ENCODE measurements at places on chromosomes 7 and 10. TPM values are rescaled to one million over a fixed set of nuclear protein-coding genes. Genes with fewer than 3 reads are reported as not detected.

DNA sequence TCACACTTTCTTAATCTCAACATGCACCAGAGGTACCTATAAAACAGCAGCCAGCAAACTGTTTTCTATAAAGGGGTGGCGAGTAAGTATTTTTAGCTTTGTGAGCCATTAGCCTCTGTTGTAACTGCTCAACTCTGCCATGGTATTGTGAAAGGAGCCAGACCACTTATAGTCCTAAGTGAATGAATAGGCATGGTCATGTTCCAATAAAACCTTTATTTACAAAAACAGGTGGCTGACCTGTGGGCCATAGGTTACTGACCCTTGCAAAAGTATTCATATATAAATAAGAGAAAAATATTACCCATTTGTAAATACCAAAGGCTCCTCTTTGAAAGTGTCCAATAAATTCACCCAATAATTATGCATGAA lies 50.3 kb downstream of the ICA1 start:
- DNase-seq = no peak
- peaks cover 3% of the 10 kb centered on the region for H3K27me3 ChIP-seq
- no peak overlapping the region for H3K27ac ChIP-seq
- H3K4me1 ChIP-seq = peaks cover 5% of the 10 kb centered on the region

- no peak for DNase-seq
- H3K4me3 ChIP-seq = no peak overlapping the region
- peaks cover under 1% of the 10 kb centered on the region for H3K4me1 ChIP-seq
- peaks cover 9% of the 10 kb centered on the region for H3K27me3 ChIP-seq
- no peaks in the 10 kb centered on the region for H3K36me3 ChIP-seq
These were observed 19.9 kb downstream of the TMEM176B start for GRCh38 chr7:150780292-150780691.

- no peak overlapping the region for H3K27ac ChIP-seq
- no peak for DNase-seq
- H3K36me3 ChIP-seq = no peaks in the 10 kb centered on the region
- no peaks in the 10 kb centered on the region for H3K4me1 ChIP-seq
- H3K4me3 ChIP-seq = no peak overlapping the region
These were observed 77.0 kb downstream of the MAGI2 start for GRCh38 chr7:79376299-79377025.

DNA sequence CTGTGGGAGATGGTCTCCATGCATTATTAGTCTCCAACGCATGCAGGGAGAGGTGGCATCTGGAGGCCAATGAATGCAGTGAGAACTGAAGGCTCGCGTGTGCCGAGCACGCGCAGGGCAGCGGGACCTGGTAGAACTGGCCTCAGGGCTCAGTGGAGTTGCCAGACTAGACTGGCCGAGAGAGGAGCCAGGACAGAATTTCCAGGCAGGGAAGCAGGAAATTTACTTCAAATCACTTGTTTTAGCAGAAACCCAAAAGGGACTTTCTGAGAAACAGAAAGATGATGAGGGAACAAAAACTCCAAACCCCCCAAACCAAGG lies 311.0 kb upstream of the IMMP2L start:
- peaks cover 13% of the 10 kb centered on the region for H3K27me3 ChIP-seq
- H3K4me3 ChIP-seq = no peak overlapping the region
- H3K4me1 ChIP-seq = no peaks in the 10 kb centered on the region
- DNase-seq = no peak
- H3K36me3 ChIP-seq = no peaks in the 10 kb centered on the region
- H3K27ac ChIP-seq = no peak overlapping the region

DNA sequence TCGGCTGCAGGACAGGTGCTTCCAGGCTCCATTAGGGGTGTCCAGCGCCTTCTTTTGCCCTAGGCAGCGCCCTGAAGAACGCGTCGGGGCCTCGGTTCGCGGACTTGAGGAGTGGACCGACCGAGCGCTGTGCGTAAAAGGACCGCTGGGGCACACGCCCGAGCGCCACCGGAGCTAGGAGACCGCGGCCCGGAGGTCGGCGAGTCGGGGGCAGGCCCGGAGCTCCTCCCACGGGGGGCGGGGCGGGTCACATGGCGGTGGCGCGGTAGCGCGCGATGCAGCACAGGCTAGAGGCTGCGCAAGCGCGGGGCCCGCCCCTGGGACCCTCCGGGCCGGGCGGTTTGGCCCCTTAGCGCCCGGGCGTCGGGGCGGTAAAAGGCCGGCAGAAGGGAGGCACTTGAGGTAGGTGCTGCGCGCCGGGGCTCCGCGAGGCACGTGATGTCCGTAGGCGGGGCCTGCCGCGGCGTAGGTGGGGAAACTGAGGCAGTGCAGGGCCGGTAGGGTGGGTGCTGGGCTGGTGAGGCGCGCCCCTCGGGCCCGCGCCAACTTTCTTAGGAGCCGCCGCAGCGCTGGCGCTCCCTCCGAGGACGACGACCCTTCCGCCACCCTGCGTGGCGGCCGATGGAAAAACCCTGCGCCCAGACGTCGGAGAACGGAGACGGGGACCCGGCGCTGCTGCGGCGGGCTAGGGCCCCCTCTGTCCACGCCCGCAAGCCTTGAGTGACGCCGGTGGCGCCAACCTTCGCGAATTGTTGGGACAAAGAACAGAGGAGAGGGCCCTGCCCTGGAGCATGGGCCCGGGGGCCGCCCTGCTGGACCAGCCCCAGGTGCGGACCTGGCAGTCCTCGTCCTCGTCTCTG lies at the start of gene PRXL2A:
TSS of gene PRXL2A (plus strand) at position 310 of the 860 bp plus-strand sequence. CDS start 11,917 bp downstream, outside the sequence.
- H3K27me3 ChIP-seq = peaks cover 6% of the 10 kb centered on the region
- peak within 1 kb of the TSS; percentile 98 for H3K27ac ChIP-seq
- H3K4me3 ChIP-seq = peak within 1 kb of the TSS; percentile 99
- H3K4me1 ChIP-seq = peaks cover 49% of the 10 kb centered on the region
- H3K36me3 ChIP-seq = no peaks in the 10 kb centered on the region

DNA sequence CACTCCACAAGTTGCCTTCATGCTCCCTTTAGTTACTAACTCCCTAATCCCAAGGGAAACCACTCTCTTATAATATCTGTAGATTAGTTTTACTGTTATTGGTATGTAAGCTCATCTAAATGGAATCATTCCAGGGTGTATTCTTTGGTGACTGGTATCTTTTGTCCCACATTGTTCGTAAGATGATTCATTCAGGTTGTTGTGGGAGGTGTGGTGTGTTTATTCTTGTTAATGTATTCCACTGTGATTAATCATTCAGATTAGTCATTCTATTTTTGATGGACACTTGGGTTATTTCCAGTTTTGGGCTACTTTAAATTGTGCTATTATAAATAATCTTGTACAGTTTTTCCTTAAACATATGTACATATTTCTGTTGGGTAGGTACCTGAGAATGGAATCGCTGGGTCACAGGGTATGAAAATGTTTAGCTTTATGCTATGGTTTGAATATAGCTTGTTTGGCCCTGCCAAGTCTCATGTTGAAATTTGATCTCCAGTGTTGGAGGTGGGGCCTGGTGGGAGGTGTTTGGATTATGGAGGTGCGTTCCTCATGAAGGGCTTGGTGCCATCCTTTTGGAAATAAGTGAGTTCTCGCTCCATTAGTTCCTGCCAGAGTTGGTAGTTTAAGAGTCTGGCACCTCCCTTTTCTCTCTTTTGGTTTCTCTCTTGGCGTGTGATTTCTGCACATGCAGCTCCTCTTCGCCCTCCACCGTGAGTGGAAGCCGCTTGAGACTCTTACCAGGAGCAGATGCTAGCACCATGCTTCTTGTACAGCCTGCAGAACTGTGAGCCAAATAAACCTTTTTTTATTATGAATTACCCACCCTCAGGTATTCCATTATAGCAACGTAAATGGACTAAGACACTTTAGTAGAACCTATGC lies 13.8 kb downstream of the BTRC start:
- peak overlapping the region; percentile 26 for H3K27ac ChIP-seq
- DNase-seq = peak; percentile 5
- H3K27me3 ChIP-seq = no peaks in the 10 kb centered on the region
- peak overlapping the region; percentile 18 for H3K4me3 ChIP-seq

- no peaks in the 10 kb centered on the region for H3K4me1 ChIP-seq
- no peaks in the 10 kb centered on the region for H3K36me3 ChIP-seq
- no peak overlapping the region for H3K27ac ChIP-seq
- no peak for DNase-seq
- H3K4me3 ChIP-seq = no peak overlapping the region
These were observed 112.5 kb downstream of the SVIL start for GRCh38 chr10:29522061-29522855.

DNA sequence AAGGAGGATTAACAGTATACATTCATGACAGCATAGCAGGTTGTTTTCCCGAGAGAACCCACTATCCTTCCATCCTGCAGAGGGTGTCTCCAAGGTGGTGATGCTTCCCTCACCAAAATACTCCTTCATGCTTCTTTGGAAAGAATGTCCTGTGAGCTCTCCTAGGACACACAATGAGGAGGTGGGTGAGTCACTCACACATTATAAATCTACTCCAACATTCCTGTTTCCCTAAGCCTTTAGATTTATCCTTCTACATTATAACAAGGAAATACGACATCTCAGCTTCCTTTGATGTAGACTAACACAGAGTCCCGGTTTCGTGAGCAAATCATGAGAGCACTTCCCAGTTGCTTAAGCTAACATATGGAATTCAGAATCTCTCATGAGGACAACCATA lies 689.7 kb upstream of the CELF2 start:
- no peaks in the 10 kb centered on the region for H3K4me1 ChIP-seq
- no peak for DNase-seq
- H3K27ac ChIP-seq = no peak overlapping the region

Gene STEAP1
- total RNA-seq = 2.1 TPM

DNA sequence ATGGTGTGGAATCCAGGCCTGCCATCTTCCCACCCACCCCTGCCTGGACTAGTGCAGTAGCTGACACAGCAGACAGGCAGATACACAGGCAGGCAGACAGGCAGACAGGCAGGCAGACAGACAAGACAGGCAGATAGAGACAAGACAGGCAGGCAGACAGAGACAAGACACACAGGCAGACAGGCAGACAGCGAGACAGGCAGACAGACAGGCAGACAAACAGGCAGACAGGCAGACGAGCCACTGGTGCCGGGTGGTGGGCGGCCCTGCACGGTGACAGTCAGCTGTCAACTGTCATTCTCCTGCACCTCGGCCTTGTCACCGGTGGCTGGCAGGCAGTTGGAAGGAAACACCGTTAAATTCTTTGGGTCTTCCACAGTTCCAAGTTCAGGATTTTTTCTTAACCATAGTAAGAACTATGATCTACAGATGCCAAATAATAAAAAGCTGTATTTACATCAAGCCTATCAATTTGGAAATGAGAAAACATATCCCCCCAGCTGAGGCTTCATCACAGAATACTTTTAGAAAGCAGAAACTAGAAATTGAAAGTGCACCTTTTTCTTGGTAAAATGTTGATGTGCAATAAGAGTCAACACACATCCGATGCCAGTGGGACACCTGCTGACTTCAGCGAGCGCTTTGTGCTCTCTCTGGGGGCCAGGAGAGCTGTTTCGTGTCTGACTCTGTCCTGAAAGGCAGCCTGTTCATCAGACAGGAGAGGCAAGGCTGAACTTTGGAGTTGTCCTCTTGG lies 250.4 kb downstream of the DNAJB6 start:
- H3K27me3 ChIP-seq = peaks cover 19% of the 10 kb centered on the region
- no peak for DNase-seq
- peaks cover 16% of the 10 kb centered on the region for H3K4me1 ChIP-seq
- no peak overlapping the region for H3K4me3 ChIP-seq

GRCh38 chr7:124152859-124153692 lies 120.2 kb upstream of the TMEM229A start:
- no peak overlapping the region for H3K4me3 ChIP-seq
- no peaks in the 10 kb centered on the region for H3K4me1 ChIP-seq
- no peak overlapping the region for H3K27ac ChIP-seq
- H3K36me3 ChIP-seq = no peaks in the 10 kb centered on the region

Gene ANXA7
- 123 TPM for total RNA-seq

Gene SH2D4B
- total RNA-seq = 0.34 TPM

DNA sequence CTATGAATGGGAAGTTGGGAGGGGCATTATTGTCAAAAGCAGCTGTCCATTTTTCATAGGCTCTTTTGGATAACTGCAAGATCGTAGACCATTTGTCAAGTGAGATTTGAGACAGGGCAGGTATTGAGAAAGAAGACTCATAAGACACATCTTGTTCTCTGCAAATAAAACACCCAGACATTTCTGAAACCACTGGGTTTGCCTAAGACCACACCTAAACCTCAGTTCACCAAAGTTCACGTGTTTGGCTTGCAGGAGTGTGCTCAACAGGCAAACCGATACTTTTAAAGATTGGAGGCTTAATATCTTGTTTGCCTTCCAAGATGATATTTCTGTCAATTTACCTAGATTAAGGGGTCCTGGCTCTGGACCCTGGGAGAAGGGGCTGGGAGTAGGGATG lies 628.4 kb downstream of the CALN1 start:
- peaks cover 3% of the 10 kb centered on the region for H3K36me3 ChIP-seq
- H3K27me3 ChIP-seq = no peaks in the 10 kb centered on the region
- no peak overlapping the region for H3K27ac ChIP-seq

- H3K27me3 ChIP-seq = no peaks in the 10 kb centered on the region
- H3K4me1 ChIP-seq = no peaks in the 10 kb centered on the region
- H3K27ac ChIP-seq = no peak overlapping the region
- DNase-seq = no peak
These were observed 105.0 kb downstream of the TRIM24 start for GRCh38 chr7:138565071-138565450.

DNA sequence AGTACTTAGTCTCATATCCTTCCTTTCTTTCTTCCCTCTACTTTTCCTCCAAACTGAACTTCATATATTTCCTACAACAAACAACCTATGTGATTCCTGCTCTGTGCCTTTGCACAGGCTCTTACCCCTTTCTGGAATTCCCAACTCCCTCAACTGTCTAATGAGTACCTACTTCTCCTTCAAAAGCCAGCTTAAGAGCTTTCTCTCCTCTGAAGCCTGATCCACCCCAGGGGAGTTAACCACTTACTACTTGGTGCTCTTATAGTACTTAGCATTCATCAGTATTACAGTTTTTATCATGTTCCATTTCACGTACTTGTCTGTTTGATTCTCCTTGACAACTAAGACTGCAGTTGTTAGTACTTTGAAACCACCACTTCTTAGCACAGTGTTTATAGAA lies 246.1 kb downstream of the LRRTM3 start:
- H3K27me3 ChIP-seq = no peaks in the 10 kb centered on the region
- H3K4me3 ChIP-seq = no peak overlapping the region
- no peaks in the 10 kb centered on the region for H3K4me1 ChIP-seq
- no peak for DNase-seq
- no peaks in the 10 kb centered on the region for H3K36me3 ChIP-seq

Measured in activated T-cell treated with anti-CD3 and anti-CD28 coated beads, Interleukin-2, amount 50 U/mL, for 72 hours (primary cell).